ENCODE measurements at places on chromosomes 12 and 14.

DNA sequence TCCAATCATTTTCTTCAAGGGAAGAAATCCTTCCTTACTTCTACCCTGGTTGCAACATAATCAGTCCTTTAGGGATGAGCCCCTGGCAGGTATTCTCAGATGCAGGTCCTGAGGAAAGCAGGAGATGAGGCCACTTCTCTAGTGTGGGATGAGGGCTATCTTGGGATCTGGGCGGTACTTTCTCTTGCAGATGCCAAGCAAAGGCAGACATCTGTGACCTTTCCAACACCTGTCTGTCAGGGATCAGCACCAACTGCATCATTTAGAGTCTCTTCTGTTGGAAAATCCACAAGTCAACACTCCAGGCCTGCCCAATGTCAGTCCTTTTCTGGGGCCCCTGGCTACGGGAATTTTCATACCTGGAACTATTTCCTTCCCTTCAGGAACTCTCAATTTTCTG is 129.2 kb downstream of the SLC8A3 start:
- no peak for DNase-seq

- DNase-seq, result no peak
Measured at GRCh38 chr12:51924551-51925319, 17.4 kb downstream of the ACVRL1 start.

GRCh38 chr14:69004731-69005431 is 25.8 kb upstream of the ACTN1 start:
- no peak for DNase-seq

DNA sequence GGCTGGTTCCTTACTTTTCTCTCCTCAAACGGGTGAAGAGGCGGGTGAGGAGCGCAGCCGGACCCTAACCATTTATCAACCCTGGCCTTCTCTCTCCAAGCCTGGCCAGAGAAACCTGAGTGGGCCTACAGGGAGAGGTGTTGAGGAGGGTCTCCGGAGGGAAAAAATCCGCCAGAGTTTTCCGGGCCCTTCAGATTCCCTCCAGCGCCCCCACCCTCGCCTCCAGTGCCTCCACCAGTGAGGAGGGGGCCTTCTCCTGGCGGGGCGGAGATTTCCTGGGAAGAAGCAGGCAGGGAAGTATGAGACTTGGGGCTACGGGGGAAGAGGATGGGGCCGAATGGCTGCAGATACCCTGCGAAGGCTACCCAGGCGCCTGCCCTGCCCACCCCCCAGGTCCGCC is 1.4 kb upstream of the HOXC5 start:
- DNase-seq, result no peak

DNA sequence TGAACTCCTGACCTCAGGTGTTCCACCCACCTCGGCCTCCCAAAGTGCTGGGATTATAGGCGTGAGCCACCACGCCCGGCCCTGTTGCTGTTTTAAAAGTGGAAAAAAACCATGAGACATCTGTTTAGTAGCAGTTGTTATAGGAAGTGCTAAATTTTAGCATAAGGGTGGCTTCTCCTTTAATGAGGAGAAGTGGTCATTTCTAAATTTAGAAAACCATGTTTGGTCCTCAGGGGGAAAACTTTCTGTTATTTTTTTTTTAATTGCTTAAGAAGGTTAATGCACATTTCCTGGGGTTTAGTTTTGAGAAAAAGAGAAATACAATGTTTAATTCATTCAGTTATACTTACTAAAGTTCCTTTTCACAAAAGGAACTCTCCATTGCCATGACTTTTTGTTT is 102.1 kb downstream of the MYRFL start:
- DNase-seq, result peak; percentile 65

DNA sequence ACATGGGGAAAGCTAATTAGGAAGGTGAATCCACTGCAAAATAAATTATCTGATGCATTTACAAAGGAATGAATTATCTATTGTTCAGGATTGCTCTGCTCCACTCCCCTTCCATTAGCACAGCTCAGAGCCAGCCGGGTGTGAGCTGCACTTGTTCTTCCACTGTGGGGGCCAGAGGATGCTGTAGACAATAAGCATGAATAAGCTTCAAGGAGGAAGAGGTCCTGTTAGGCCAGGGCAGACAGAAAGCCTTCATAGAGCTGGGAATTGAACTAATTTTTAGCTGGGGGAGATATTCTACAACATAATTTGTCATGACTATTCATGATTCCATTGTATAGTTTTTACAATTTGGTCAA is 137.6 kb upstream of the MAX start:
- no peak for DNase-seq

DNA sequence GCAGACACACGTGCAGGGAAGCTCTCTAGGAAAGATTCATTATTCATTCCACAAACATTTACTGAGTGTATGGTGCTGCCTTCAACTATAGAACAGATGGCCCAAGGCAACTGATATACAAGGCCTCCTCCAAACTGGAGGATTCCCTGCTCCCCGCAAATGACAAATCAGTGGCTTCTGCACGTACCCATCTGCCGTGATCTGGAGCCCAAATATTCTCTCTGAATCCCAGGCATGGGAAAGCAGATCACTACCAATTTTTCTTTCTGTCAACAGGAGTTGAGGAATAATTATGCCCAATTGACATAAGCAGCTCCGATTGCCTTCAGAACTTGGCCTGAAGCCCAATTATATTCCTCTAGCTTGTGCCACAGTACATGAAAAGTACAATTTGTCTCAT is 174.2 kb upstream of the CCDC196 start:
- DNase-seq, result no peak

- no peak for DNase-seq
Measured at GRCh38 chr12:89700191-89700810, 8.3 kb downstream of the ATP2B1 start.

- no peak for DNase-seq
Measured at GRCh38 chr12:65886996-65887395, 62.7 kb downstream of the HMGA2 start.

DNA sequence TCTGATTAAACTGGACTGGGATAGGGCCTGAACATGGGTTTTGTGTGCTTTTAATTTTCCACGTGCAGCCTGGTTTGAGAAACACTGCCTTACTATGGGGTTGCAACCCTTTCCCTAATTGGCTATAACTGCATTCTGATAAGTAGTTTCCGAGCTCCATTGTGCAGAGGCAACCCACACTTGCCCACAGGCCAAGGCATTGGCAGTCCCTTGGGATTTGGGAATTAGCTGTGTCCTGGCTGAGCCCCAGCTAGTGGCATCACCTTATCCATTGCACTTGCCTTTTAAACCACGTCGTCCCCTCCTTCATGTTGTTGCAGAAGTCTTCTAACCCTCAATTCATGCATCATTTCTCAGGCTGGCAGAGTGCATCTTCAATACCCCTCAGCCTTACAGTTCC is 10.2 kb downstream of the VCPKMT start:
- DNase-seq, result no peak

GRCh38 chr12:106193394-106194215 is 54.2 kb downstream of the CKAP4 start:
- no peak for DNase-seq

- DNase-seq, result no peak
Measured at GRCh38 chr12:128928361-128928760, 75.1 kb downstream of the GLT1D1 start.

- no peak for DNase-seq
Measured at GRCh38 chr14:23432946-23433345, 2.5 kb downstream of the MYH7 start.

DNA sequence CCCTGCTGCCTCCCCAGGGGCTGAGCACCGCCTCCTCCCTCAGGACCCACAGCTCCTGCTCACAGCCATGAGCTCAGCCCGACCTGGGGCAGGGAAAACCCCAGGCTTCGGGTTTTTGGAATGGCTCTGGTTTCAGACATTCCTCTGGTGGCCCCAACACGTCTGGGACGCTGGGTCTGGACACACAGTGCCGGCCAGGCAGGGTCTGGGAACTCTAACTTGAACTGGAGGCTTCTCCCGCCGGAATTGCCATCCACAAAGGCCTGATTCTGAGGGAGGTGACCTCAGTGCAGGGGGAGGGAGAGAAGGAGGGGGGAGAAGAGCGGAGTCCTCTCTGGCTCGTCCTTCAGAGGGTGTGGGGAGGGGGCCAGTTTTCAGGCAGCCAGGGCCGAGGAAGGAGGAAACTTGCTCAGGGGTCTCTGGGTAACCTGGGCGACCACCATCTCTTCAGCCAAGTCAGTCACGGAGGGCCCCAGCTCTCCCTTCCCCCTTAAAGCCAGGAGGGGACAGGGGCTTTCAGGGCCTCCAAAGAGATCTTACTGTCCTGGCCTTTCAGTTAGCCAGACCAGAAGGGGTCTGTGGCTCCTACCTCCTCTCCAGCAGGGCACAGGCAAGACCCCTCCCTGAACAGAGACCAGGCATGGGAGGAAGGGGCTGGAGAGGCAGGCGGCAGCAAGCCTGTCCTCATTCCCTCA is 19.4 kb downstream of the NCKAP5L start:
- no peak for DNase-seq

DNA sequence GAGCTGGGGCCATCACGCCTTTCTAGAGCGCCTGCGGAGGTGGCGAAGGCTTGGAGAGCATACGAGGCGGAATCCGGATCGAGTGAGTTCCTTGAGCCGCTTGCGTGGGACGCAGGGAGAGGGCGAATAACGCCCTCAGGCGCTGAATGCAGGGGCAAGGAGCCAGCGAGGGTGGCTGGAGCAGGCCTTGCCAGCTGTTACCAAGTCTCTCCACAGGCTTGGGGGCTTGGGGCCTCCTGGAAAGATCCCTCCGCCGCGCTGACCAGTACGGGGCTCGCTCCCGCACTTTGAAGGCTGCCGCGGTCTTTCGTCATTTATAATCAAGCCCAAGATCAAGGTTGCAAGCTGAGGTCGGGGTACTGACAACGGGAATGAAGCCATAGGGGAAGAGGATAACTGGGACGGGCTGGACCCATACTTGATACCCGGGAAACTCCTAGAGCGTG is 1.2 kb downstream of the FLRT2 start:
- no peak for DNase-seq

GRCh38 chr14:93107453-93107852 is 8.3 kb downstream of the ITPK1 start:
- DNase-seq, result no peak

DNA sequence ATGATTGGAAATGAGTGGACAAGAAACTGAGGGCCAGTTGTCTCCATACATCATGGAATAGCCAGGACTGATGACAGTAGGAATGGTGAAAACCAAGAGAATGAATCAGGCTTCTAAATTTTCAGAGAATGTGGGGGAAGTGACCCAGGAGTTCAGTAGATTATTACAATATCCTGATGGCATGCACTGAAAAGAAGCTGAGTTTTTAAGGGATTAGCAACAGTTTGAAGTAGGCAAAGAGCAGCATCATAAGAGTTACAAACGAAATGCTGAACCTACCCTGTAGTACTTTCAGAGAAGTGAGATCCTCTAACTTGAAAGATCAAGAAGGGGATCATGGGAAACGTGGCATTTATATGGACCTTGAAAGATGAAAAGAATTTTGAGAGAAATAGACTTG is 13.2 kb downstream of the SLC2A14 start:
- DNase-seq, result no peak

GRCh38 chr14:50928002-50928635 is 16.2 kb downstream of the PYGL start:
- peak; percentile 90 for DNase-seq

GRCh38 chr14:69964841-69965240 is 85.6 kb downstream of the SMOC1 start:
- DNase-seq, result no peak

DNA sequence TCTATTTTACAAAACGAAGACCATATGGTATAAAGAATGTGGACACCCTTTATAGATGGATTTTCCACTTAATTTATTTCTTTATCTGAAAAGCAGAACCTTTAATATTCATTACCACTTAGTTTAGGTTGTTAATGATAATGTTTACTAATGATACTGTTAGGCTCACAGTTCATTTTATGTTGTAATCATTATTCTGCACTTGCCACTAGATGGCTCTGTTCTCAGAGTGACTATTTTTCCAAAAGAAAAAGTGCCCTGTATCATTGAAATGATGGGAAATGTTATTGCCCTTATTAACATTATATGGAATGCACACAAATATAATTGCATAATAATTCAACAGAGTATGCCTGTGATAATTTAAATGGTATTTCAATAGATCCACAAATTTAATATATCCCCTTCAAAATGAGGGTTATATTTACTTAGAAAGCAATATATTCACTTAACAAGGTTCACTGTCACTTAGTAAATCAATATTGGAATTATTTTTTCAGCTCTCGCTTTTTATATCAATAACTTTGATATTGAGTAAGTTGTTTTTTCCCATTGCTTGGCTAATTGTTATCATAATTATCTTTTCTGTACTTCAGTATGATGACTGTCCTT is 95.7 kb downstream of the PDE3A start:
- peak; percentile 44 for DNase-seq

DNA sequence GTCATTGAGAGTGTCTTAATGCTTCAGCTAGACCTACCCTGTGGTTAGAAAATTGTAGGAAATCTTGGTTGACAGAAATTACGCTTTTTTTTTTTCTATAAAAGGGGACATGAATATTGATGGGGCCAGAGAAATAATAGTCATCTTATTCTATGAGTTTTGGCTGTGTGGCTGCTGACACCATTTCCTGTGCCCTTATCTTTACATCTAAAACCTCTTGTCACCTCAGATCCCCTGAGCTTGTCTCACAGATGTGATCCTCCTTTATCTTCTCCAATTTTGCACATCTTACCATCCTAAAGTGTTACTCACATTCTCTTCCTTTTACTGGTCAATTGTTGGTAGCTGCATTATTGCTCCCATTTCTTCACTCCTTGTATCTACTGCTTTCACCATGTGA is 36.1 kb downstream of the ASCL1 start:
- DNase-seq, result no peak

- peak; percentile 76 for DNase-seq
Measured at GRCh38 chr12:19288603-19289244, 150.6 kb upstream of the AEBP2 start.

DNA sequence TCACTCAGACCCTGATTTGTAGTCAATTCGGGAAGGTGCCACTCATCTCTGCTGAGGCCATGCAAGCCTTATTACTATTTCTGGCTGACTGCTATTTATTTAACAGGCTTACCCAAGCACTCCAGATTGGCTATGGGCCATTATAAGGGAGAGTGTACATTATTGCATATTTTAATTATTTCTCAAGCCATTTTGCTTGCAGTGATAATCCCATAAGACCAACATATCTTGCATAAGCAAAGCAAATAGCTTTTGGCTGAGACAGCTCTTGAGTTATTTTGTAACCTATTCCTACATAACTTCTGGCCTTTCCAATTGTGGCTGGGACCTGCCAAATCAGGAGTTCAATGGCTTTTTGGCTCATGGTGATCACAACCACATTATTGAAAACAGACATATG is 509.6 kb upstream of the USP15 start:
- no peak for DNase-seq

- DNase-seq, result no peak
Measured at GRCh38 chr12:14931359-14931758, 7.0 kb downstream of the ERP27 start.

Measured in Kasumi-1 (cell line).